ENCODE measurements at places on chromosomes 6 and 20.
A peak's percentile ranks its signal among the peaks of the same experiment; 100 is the strongest.

DNA sequence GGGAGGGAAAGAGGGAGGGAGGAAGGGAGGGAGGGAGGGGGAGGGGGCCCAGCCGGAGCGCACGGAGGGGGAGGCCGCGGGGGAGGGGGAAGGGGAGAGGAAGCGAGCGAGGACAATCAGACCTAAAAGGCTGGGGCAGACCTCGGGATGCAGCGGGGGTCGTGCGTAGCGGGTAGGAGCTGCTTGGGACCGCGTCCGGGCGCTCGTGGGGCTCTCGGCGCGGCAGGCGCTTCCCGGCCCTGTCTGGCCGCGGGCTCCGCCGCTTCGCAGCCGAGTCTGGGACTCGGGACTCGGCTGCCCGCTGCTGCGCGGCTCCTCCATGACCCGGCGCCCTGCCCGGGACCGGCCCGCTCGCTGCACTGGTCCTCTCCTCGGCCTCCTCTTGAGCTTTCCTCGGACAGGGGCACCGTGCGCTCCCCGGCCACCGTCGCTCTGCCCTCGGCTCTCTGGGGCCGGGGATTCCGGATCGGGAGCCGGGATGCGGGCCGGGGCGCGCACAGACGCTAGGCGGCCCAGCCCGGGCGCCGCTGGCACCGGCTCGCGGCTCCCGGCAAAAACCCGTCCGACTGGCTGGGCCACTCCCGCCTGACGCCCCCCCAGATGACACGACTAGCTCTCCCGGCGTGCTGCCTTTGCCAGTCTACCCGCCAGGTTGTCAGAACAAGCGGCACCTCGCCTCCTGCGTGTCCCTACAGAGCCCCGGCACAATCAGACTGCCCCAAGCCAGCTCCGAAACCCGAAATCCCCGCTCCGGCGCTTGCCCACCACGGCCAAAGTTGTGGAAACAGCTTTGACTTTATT, 2.2 kb downstream of the TFAP2A start:
- no peak for DNase-seq

DNA sequence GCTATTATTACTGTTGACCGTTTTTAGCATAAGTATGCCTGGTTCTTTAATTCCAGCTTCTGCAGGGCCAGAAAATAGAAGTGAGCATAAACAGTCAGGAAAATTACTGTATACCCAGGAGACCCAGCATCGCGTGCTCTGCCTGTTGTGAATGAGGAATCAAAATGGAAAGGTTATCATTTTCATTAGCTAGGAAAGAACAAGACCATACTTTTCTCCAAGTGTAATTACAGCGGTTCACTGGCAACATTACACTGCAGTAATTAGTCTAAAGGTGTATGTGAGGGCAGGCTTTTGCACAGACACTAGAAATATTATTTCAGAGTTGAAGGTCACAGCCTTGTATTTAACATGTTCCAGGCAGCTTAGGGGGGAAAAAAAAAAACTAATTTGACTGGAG, 403.8 kb upstream of the SOX4 start:
- no peak for DNase-seq

DNA sequence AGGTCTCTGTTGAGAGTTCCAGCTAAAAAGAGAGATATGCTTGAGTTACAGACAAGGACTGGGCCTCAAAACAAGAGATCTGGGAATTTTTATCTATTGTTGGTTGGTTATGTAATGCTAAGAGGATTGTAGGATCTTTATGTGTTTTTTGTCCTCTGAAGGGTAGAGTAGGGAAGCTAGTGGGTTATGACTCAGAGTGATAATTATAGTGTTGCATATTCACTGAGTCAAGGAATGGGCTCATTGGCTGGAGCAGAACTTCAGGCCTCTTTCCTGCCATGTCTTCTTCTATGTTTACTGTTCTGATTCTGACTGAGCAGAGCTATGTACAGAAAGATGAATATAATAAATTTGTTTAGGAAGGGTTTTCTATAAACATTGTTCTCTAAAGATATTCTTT, 66.1 kb upstream of the NOX3 start:
- no peak for DNase-seq

DNA sequence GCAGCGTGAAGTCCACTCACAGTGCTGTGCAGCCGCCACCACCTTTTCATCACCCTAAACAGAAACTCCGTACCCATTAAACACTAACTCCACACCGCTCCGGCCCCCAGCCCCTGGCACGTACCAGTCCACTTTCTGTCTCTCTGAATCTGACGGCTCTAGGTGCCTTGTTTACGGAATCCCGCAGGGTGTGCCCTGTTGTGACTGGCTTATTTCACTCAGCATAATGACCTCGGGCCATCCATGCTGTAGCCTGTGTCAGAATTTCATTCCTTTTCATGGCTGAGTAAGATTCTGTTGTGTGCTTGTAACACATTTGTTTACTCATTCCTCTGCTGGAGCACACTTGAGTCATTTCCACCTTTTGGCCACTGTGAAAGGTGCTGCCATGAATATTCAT, 18.0 kb downstream of the TCFL5 start:
- DNase-seq: no peak

DNA sequence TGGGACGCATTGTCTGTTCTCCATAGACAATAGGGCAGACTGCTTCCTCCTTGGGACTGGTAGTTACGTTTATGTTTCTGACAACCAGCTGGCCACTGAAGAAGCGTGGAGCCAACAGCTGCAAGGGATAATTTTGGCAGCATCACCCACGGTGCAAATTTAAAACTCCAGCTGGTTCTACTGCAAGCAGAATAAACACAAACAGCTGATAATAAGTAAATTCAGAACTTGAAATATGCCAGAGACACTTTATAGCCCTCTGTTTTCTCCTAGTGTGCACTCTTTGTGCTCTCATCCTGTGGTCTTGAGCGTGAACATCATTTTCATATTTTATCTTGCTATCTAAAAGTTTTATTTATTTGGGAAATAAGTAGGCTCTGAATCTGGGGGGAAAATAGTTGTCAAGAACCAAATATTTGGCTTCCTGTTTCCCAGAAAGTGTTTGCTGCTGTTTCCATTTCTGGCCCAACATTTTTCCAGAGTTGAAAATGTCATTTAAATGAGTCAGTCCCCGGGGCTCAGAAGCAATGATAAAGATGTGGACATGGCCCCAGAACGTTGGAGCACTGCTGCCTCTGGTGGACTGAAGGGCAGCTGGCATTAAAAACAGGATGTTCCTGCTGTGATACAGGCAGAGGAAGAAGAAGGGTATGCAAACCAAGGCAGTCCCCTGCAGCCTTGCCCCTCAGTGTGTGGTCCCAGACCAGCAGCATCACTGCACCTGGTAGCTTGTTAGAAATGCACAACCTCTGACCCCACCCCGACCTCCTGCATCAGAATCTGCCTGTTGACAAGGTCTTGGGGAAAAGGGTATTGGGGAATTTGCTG, 12.5 kb upstream of the THBD start:
- DNase-seq: no peak

GRCh38 chr20:8364734-8365078, 232.6 kb downstream of the PLCB1 start:
- DNase-seq: no peak

GRCh38 chr20:58598211-58599015, 52.7 kb upstream of the STX16 start:
- no peak for DNase-seq

DNA sequence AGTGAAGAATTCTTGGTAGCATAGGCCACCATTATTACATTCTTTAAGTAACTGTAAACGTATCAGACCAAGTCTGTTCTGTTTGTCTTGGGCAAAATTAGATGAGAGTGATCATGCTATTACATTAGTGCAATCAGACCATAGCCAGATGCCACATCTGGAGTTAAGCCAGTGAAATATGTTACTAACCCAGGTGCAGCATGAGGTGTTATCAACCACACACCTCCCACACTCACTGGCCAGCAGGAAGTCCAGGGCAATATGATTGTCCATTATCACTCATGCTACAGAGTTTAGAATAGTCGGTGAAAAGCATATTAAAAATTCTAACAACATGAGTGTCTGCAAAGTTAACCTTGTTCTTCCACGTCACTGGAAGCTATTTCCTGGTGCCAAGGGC, 174.7 kb upstream of the PROKR2 start:
- no peak for DNase-seq

DNA sequence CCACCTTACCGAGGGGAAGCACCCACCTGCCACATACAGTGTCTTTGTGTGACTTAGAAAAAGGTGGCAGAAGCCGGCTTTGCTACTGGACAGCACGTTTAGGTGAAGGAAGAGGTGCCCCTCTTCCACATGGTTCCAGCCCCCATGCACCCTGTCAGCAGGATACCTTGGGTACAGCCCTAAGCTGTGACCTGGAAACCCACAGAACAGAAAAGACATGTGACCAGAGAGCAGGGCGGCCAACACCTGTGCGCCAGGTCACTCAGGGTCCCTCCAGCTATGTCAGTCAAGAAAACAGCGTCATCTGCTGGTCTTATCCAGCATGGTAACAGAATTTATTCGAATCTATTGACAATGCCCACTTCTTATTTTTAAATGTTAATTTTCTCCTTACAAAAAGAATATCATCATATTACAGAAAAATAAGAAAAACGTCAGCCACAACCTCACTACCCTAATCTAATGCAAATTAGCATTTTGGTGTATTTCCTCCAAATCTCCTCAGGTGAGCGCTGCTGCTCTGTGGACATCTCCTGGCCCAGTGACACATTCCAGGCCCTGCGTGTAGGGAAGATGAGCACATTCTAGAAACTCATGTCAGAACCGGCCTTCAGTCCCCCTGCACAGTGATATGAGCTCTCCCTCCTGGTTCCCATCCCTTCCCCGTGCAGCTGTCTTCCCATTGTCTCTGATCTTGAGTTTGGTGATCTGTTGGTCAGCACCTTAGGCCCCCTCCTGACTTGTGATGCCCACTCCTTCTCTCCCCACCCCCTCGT, 37.2 kb downstream of the GTF2H5 start:
- no peak for DNase-seq

DNA sequence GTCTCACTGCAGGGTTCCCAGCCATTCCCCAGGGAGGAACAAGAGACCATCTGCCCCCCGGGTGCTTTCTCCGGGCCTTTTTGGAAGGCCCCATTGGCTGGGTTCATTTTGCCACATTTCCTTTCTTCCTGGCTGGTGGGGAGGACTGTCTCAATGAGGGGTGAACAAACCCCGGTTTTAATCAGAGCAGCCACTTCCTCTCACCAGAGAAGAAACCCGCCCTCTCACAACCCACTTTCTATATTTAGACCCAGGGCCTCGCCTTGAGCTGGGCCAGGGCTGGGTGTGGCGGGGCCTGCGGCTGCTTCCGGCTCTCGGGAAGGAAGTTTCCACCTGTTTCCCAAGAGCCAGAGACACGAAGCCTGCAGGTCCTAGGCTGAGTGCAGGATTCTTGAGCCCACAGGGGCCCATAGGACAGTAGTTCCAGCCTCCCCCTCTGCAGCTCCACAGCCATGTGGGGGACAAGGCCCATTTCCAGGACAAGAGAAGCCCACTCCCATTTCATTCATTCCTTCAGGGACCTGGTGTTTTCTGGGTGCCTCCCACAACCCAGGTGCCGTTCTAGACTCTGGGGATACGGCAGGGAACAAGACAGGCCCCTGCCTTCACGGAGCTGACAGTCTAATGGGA, 41.8 kb downstream of the RBM38 start:
- DNase-seq: peak; percentile 77
